ENCODE measurements at places on chromosomes 5 and 9. TPM values are rescaled to one million over a fixed set of nuclear protein-coding genes. Genes with fewer than 3 reads are reported as not detected.

GRCh38 chr9:135163023-135163780 is 75.7 kb downstream of the OLFM1 start:
- no peaks in the 10 kb centered on the region for H3K36me3 ChIP-seq
- no peak for DNase-seq
- no peak overlapping the region for H3K27ac ChIP-seq
- no peaks in the 10 kb centered on the region for H3K27me3 ChIP-seq
- H3K4me3 ChIP-seq, result no peak overlapping the region

- no peak overlapping the region for H3K27ac ChIP-seq
- H3K4me1 ChIP-seq, result no peaks in the 10 kb centered on the region
- H3K4me3 ChIP-seq, result no peak overlapping the region
- DNase-seq, result no peak
- H3K36me3 ChIP-seq, result no peaks in the 10 kb centered on the region
Measured at GRCh38 chr5:139906661-139907060, 111.1 kb downstream of the PSD2 start.

- peaks cover 5% of the 10 kb centered on the region for H3K36me3 ChIP-seq
- H3K27ac ChIP-seq, result no peak overlapping the region
- H3K4me3 ChIP-seq, result no peak overlapping the region
- DNase-seq, result no peak
Measured at GRCh38 chr9:21326526-21327139, 8.6 kb downstream of the KLHL9 start.

DNA sequence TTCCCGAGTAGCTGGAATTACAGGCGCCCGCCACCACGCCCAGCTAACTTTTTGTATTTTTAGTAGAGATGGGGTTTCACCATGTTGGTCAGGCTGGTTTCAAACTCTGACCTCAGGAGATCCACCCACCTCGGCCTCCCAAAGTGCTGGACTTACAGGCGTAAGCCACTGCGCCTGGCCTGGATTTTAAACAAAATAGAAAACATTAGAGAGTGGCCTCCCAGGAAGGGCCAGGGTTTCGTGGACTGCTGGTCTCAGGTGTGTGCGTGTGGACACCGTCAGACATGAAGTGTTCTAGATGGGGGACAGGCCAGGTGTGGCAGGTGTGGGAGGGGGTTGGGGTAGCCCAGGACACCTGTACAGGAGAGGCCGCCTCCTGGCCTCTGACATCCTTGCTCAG is 7.0 kb upstream of the GBGT1 start:
- H3K36me3 ChIP-seq, result no peaks in the 10 kb centered on the region
- no peaks in the 10 kb centered on the region for H3K4me1 ChIP-seq
- no peak for DNase-seq
- H3K4me3 ChIP-seq, result no peak overlapping the region
- peaks cover 3% of the 10 kb centered on the region for H3K27me3 ChIP-seq
- H3K27ac ChIP-seq, result no peak overlapping the region

GRCh38 chr9:18256568-18256967 is 217.4 kb upstream of the ADAMTSL1 start:
- no peak for DNase-seq
- H3K36me3 ChIP-seq, result no peaks in the 10 kb centered on the region
- H3K4me1 ChIP-seq, result no peaks in the 10 kb centered on the region
- H3K27ac ChIP-seq, result no peak overlapping the region
- no peak overlapping the region for H3K4me3 ChIP-seq
- H3K27me3 ChIP-seq, result no peaks in the 10 kb centered on the region

GRCh38 chr9:108048406-108049025 is 558.9 kb upstream of the KLF4 start:
- DNase-seq, result no peak
- H3K4me3 ChIP-seq, result no peak overlapping the region
- no peaks in the 10 kb centered on the region for H3K4me1 ChIP-seq
- no peaks in the 10 kb centered on the region for H3K27me3 ChIP-seq
- no peaks in the 10 kb centered on the region for H3K36me3 ChIP-seq
- no peak overlapping the region for H3K27ac ChIP-seq

DNA sequence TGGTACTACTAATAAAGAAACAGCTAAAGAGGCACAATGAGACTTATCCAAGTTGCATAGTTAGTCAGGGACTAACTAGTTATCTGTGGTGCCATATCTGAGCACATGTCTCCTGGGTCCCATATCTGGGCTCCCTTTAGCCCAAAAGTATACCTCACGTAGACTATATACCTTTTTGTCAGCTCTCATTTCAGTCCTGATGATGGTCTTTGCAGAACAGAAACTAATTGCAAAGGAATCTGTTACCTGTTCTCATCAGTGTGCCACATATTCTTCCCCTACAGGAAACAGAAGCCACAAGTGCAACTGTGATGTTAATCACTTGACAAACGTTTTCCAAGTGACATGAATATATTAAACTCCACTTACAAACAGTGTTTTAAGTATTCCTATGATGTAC is 395.2 kb downstream of the KIAA0825 start:
- no peak overlapping the region for H3K4me3 ChIP-seq
- H3K36me3 ChIP-seq, result no peaks in the 10 kb centered on the region

The FREM1 gene
- 18.9 TPM for total RNA-seq
